ENCODE measurements at places on chromosomes 2 and 18.
A peak's percentile ranks its signal among the peaks of the same experiment; 100 is the strongest.

DNA sequence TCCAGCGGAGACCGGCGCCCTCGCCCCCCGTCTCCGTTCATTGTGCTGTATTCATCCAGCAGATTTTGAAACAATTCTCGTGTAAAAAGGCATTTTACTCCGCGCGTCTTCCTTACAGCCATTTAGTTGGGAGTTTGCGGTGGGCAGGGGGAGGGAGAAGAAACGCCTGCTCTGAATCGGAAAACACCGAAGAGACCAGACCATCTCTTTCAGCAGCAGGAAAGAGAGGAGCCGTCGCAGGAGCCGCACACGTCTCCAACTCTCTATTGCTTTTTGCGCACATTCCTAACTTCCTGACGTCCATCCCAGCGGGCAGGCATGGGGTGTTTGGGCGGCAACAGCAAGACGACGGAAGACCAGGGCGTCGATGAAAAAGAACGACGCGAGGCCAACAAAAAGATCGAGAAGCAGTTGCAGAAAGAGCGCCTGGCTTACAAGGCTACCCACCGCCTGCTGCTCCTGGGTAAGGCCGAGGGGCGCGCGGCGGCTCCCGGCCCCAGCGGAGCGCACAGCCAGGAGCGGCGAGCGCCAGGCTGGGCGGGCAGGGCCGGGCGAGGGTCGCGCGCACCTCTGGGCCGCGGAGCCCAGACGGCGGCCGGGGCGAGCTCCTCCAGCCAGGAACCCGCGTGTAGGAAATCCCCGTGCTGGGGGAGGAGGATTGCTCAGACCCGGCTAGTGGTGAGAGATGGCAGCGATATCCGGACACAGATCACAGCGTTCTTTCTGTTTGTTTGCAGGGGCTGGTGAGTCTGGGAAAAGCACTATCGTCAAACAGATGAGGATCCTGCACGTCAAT is 63.2 kb downstream of the GNAL start:
- DNase-seq: no peak

GRCh38 chr2:198775737-198776136 is 682.0 kb downstream of the SATB2 start:
- DNase-seq: no peak

DNA sequence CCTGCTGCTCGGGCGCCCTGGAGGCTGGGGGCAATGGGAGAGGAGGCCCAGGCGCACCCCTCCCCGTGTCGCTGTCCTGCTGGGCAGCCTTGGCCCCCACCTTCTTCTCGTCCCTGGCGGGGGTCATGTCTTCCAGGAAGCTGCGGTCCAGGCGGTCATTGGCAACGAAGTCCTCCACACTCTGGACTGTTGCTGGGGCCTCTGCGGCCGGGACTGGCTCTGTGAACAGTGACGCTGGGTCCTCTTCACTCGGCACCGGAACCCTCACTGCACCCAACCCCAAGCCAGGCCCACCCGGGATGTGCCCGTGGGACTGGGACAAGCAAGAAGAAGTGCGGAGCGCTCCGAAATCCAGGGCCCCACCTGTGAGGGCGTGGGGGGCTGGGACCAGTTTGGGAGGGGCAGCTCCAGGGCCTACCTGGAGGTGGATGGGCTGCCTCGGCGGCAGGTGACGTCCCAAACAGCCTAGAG is 308.0 kb downstream of the CCDC74A start:
- no peak for DNase-seq

GRCh38 chr2:133433455-133434451 is 134.5 kb downstream of the NCKAP5 start:
- DNase-seq: no peak

- DNase-seq: no peak
These were observed 203.0 kb downstream of the SETBP1 start for GRCh38 chr18:44883671-44884070.

- peak; percentile 33 for DNase-seq
These were observed 492.4 kb downstream of the PLCL1 start for GRCh38 chr2:198296665-198297308.

- no peak for DNase-seq
These were observed 201.5 kb upstream of the RAB6C start for GRCh38 chr2:129777762-129778583.

DNA sequence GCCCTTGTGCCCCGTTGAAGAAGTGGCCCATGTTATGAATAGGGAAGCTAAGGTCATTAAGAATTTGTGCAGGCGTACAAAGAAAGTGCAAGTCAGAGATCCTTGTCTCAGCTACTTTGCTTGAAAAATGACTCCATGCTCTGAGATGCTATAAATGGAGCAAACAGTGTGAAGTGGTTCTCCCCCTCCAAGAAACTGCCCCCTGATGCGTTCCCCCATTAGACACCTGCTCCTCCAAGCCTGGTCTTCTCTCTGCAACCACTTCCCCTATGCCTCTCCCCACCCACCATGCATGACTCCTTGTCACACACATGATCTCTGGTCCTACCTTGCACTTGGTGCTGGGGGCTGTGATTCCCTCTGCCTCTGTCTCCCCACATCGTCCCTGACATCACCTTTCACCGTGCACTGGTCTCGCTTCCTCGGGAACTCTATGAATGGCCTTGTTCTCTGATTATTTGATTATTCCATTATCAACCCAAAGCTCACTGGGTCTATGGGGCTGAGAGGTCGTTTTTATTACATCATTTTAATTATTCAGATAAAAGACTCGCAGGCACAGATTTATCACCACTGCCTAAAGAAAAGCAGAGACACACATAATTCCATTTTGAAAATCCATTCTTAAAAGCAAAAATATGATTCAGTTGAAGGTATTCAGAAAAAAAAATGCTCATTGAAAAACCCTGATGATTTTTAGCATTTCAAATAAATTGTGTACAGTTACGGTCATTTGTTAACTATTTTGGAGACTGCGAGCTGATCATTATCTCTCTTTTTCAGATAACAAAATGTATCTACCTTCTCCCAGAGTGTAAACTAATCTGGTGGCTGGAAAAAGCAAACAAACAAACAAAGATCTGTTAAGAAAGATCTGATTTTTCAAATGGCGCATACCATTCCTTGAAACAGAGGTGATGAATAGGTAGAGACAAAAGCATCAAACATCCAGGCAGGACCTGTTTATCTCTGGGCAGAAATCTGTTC is 294.9 kb downstream of the SOX11 start:
- no peak for DNase-seq

DNA sequence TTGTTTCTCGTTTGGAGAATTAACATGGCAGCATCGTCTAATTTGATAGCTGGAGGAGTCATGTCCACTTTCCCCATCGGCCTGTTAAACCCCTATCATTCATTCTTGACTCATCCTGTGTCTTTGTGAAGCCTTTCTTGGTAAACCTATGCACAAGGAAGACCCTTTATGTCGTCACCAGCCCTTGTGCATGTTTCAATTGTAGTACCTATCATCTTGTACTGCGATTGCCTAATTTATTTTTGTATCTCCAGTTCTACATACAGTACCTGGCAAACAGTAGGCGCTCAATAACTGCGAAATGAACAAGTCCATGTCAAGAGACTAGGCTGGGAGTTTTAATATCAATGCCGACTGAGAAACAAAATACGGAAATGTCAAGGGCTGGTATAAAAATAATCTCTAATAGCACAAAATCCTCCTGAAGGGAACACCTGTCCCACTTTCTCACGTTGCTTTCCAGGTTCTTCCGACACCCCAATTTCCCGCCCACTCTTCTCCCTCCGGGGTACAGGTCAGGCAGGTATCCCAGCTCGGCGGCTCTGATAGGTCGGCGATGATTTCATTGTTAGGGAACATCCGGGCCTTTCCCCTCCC is 1.3 kb upstream of the PPM1B start:
- no peak for DNase-seq

DNA sequence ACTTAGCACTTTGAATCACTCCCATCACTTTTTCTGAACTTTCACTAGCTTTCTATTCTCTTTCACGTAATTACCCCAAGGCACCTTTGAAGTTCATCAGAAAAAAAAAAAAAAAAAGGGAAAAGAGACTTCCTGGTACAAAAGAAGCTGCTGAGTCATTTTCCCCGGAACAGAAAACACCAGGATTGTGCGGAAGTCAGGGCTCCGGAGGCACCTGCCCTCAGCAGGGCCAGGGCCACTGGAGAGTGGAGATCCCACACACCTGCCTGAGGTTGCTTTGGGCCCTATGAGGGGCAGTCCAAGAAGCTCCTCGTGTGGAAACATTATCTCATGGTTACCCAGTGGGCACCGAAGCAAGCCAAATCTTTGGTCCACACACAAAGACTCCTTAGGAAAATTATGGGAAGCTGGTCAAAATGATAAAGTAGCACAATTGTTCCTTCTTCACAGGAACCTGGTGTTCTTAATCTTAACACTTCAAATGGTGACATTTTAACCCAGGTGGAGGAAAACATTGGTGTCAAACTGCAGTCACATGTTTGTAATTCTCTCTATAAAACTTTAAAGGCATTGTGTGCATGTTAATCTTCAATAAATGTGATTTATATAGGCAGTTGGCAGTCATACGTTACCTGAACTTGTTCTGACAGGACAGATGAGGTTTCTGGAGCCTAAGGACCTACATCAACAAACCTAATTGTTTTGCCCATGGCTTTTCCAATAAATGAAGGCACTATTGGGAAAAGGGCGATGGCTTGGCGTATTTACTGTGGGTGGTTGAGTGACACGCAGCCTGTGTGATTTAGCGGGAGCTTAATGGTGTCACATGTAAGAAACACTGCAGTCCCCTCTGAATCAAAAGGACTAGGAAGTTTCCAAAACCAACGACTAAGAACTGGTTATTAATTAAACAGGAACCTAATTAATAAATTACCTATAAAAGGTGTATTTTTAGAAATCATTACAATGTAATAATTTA is 23.4 kb upstream of the FAM110C start:
- no peak for DNase-seq

- DNase-seq: no peak
These were observed 26.5 kb downstream of the WDR35 start for GRCh38 chr2:19963386-19963785.

GRCh38 chr18:28831908-28832307 is 655.0 kb upstream of the CDH2 start:
- no peak for DNase-seq

GRCh38 chr18:79599441-79599931 is 80.1 kb upstream of the CTDP1 start:
- DNase-seq: no peak

DNA sequence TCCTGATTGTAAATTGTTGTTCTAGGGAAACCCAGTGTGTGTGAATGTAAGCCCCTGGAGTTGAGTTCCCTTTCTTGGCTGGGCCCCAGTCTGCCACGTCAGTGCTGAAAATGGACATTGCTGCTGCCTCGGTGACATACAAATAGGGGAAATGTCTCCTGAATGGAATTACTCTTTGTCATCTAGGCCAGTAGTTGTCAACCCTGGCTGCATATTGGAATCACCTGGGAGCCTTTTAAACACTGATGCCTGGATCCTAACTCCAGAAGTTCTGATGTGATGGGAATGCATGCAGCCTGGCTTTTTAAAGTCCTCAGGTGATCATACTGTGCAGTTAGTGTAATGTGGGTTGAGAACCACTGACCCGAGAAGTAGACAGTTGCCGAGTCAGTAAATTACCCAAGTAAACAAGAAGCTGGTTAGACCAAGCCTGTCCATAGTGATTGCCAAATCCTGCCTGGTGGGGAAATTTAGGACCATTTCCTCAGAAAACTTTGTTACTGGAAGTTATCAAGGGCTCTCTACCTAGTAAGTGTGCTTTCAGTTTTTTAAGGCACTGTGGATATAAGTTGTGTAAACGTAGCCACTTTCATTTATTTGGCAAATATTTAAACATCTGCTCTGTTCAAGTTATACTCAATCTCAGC is 27.6 kb upstream of the IL1R1 start:
- no peak for DNase-seq

DNA sequence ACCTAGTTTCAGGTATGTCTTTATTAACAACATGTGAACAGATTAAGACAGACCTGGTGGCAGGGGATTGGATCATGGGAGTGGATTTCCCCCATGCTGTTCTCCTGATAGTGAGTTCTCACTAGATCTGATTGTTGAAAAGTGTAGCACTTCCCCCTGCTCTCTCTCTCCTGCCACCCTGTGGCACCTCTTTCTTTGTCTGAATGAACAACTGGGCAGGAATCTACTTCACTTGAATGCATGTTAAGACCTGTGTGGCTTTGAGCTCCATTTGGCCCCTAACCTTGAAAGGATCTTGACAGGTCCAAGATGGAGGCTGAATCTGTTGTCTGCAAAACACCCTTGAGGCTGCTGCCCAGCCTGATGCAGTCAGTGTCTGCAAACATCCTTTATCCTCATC is 194.4 kb downstream of the RNF144A start:
- no peak for DNase-seq

- no peak for DNase-seq
These were observed 14.0 kb upstream of the MCFD2 start for GRCh38 chr2:46929612-46930011.

DNA sequence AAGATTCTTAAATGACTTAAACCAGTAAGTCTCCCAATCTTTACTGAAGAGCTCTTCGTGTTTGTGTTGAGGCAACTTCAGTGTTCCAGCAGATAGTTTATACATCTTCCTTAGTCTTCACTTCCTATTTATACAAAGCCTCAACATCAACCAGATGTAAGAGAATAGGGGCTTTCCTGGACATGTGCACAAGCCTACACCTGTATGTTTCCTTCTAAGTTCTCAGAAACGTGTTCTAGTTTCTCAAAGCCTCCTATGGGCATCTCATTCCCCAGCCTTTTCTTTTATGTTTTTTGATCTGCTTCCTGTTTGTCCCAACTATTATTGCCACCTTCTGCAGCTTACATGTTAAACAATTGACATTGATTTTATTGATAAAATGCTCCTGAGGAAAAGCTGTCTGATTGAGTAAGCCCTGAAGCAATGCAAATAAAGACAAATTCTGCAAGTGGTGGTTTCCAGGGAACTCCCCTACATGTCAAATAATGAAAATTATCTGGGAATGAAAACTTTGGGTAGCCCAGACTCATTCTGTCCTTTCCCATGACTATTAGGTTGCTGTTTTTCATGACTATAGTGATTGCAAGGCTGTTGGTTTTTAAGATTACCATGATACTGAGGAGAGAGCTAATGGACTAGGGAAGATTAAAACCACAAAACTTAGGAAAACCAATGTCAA is 663.3 kb upstream of the ACVR2A start:
- DNase-seq: no peak

- no peak for DNase-seq
These were observed 80.2 kb upstream of the NEUROD1 start for GRCh38 chr2:181760521-181760920.

- DNase-seq: no peak
These were observed 91.9 kb downstream of the RTP5 start for GRCh38 chr2:241961454-241961853.
